ENCODE measurements at places on chromosomes 2 and 18. TPM values are rescaled to one million over a fixed set of nuclear protein-coding genes. Genes with fewer than 3 reads are reported as not detected.
A peak's percentile ranks its signal among the peaks of the same experiment; 100 is the strongest.

- H3K4me3 ChIP-seq: no peak overlapping the region
- H3K27ac ChIP-seq: no peak overlapping the region
- DNase-seq: no peak
- H3K27me3 ChIP-seq: no peaks in the 10 kb centered on the region
- no peaks in the 10 kb centered on the region for H3K36me3 ChIP-seq
- no peaks in the 10 kb centered on the region for H3K4me1 ChIP-seq
Observed at GRCh38 chr2:66509326-66509811, 74.4 kb downstream of the MEIS1 start.

Gene GNLY
- not detected for total RNA-seq

- no peaks in the 10 kb centered on the region for H3K4me1 ChIP-seq
- no peak for DNase-seq
- peaks cover 19% of the 10 kb centered on the region for H3K27me3 ChIP-seq
- no peak overlapping the region for H3K27ac ChIP-seq
- no peaks in the 10 kb centered on the region for H3K36me3 ChIP-seq
- no peak overlapping the region for H3K4me3 ChIP-seq
Observed at GRCh38 chr2:96139181-96139758, 968 bp upstream of the ASTL start.

- H3K4me1 ChIP-seq: peaks cover 38% of the 10 kb centered on the region
- no peak overlapping the region for H3K27ac ChIP-seq
- no peaks in the 10 kb centered on the region for H3K27me3 ChIP-seq
- no peak overlapping the region for H3K4me3 ChIP-seq
- H3K36me3 ChIP-seq: no peaks in the 10 kb centered on the region
- no peak for DNase-seq
Observed at GRCh38 chr2:9225806-9226205, 19.2 kb downstream of the ASAP2 start.

Gene ZNF516
- 18.7 TPM for total RNA-seq

Gene PTPRN
- total RNA-seq: not detected

Gene CFAP65
- not detected for total RNA-seq

Gene GYPC
- total RNA-seq: not detected

Gene FOXD4L1
- total RNA-seq: 0.14 TPM

GRCh38 chr18:76686737-76687231 is 135.6 kb upstream of the ZNF236 start:
- peaks cover 59% of the 10 kb centered on the region for H3K27me3 ChIP-seq
- H3K36me3 ChIP-seq: no peaks in the 10 kb centered on the region
- no peak overlapping the region for H3K4me3 ChIP-seq

- no peak overlapping the region for H3K4me3 ChIP-seq
- DNase-seq: no peak
- H3K36me3 ChIP-seq: no peaks in the 10 kb centered on the region
- no peak overlapping the region for H3K27ac ChIP-seq
- H3K4me1 ChIP-seq: no peaks in the 10 kb centered on the region
- H3K27me3 ChIP-seq: no peaks in the 10 kb centered on the region
Observed at GRCh38 chr2:106825161-106825560, 60.8 kb downstream of the ST6GAL2 start.

Gene PECR
- 181 TPM for total RNA-seq

- H3K27me3 ChIP-seq: no peaks in the 10 kb centered on the region
- peaks cover 8% of the 10 kb centered on the region for H3K4me1 ChIP-seq
- H3K27ac ChIP-seq: no peak overlapping the region
- DNase-seq: peak; percentile 62
- peaks cover 8% of the 10 kb centered on the region for H3K36me3 ChIP-seq
Observed at GRCh38 chr2:105896765-105897163, 152.1 kb downstream of the NCK2 start.

DNA sequence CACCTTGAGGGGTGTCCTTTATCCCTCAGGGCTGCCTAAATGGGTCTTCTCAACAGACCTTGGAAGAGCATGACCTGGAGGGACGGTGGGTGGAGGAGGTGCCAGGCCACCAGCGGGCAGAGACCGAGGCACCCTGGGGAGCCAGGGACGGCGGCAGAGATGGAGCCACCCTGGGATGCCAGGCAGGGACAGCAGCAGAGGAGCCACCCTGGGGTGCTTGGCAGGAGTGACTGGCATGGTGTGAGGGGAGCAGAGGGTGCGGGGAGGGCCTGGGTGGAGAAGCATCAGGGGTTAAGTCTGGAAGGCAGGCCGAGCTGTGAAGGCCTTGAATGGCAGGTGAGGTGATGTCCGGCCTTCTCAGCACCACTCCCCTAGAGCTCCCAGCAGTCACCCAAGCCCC is 56.1 kb downstream of the CIB4 start:
- no peaks in the 10 kb centered on the region for H3K36me3 ChIP-seq
- H3K4me3 ChIP-seq: no peak overlapping the region
- H3K4me1 ChIP-seq: no peaks in the 10 kb centered on the region
- peaks cover 13% of the 10 kb centered on the region for H3K27me3 ChIP-seq

Gene NOSTRIN
- not detected for total RNA-seq

DNA sequence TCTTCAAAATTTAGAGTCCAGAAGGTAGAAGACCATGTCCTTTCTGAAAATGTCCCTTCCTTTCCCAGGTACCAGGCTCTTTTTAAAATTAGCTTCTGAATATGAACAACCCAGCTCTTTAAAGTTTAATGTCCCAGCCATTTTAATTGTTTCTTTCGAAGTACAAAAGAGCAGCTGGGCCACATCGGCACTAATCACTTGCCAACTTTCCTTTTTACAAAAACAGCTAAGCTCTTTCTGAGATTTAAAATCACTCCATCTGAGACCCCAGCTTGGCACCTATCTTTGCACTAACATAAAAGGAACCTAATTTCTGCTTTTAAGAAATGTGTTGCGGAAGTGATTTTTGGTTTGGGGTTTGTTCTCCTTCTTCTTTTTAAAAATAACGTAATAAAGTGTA is 2.6 kb downstream of the BOD1L2 start:
- H3K36me3 ChIP-seq: no peaks in the 10 kb centered on the region
- H3K4me1 ChIP-seq: peaks cover 5% of the 10 kb centered on the region
- H3K4me3 ChIP-seq: no peak overlapping the region
- no peak for DNase-seq

GRCh38 chr2:10552220-10552870 is 104.2 kb upstream of the ODC1 start:
- no peak overlapping the region for H3K27ac ChIP-seq
- H3K4me1 ChIP-seq: no peaks in the 10 kb centered on the region
- DNase-seq: no peak
- H3K4me3 ChIP-seq: no peak overlapping the region

Gene ANKRD53
- not detected for total RNA-seq

DNA sequence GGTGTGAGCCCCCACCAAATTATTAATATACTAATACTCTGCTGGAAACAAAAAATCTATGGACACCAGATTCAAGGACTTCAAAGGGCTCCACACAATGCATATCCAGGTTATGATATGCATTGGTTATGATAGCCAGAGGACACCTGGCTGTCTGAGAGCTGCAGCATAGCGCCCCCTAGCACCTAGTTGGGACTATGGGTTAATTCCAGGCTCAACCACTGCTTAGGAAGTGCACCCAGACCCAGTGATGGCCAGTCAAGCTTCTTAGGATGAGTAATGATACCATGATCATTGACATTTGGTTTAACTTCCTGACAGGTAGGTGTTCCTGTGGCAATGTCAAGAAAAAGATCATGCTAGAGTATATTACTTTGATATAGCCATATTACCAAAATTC is 3.8 kb upstream of the FRZB start:
- H3K4me3 ChIP-seq: no peak overlapping the region
- no peak overlapping the region for H3K27ac ChIP-seq
- peaks cover 3% of the 10 kb centered on the region for H3K27me3 ChIP-seq

- H3K27me3 ChIP-seq: no peaks in the 10 kb centered on the region
- H3K4me3 ChIP-seq: no peak overlapping the region
- H3K36me3 ChIP-seq: no peaks in the 10 kb centered on the region
Observed at GRCh38 chr2:16747257-16747656, 81.6 kb upstream of the CYRIA start.

DNA sequence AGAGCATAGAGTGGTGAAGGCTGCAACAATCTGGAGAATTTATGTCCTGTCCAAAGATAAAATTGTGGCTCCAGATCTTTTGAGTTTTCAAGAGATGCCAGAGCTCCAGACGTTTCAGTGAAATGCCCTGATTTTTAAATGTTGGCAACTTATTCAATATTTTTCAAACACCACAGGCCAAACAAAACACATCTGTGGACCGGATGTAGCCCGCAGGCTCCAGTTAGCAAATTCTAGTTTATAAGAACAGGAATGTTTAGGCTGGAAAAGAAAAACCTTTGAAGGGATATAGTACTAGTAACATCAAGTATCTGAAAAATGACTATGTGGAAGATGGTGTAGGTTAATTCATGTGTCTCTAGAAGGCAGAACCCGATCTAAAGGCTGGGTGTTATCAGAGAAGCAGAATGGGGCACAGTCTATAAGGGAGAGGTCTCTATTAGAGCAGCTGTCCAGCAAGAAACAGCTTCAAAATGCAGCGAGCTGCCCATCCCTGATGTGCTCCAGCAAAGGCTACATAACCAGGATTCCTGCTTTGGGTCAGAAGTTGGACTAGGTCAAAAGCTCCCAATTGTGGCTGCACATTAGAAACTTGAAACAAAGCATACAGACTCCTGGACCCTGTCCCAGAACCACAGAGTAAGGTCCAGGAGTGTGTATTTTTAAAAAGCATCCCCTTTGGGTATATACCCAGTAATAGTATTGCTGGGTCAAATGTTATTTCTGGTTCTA is 105.9 kb downstream of the ANKRD44 start:
- no peak overlapping the region for H3K4me3 ChIP-seq
- no peak for DNase-seq
- H3K36me3 ChIP-seq: no peaks in the 10 kb centered on the region
- no peaks in the 10 kb centered on the region for H3K27me3 ChIP-seq
- no peaks in the 10 kb centered on the region for H3K4me1 ChIP-seq

DNA sequence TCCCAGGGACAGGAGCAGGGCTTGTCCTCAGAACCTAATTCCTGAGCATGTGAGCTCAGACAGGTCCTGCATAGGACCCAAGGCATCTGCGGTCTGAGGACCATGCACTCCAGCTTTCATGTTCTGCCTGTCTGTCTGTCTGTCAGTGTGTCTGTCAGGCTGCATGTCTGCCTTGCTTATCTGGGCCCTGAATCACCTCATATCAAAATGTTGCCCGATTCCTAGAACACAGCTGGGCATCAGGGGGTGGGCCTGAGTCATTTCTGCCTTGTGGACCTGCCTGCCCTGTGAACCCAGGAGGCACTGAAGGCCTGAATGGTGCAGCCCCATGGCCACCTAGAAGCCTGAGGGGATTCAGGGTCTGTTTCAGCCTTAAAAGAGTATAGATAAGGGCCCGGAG is 22.1 kb downstream of the INHBB start:
- H3K36me3 ChIP-seq: no peaks in the 10 kb centered on the region
- H3K4me3 ChIP-seq: no peak overlapping the region
- DNase-seq: no peak

DNA sequence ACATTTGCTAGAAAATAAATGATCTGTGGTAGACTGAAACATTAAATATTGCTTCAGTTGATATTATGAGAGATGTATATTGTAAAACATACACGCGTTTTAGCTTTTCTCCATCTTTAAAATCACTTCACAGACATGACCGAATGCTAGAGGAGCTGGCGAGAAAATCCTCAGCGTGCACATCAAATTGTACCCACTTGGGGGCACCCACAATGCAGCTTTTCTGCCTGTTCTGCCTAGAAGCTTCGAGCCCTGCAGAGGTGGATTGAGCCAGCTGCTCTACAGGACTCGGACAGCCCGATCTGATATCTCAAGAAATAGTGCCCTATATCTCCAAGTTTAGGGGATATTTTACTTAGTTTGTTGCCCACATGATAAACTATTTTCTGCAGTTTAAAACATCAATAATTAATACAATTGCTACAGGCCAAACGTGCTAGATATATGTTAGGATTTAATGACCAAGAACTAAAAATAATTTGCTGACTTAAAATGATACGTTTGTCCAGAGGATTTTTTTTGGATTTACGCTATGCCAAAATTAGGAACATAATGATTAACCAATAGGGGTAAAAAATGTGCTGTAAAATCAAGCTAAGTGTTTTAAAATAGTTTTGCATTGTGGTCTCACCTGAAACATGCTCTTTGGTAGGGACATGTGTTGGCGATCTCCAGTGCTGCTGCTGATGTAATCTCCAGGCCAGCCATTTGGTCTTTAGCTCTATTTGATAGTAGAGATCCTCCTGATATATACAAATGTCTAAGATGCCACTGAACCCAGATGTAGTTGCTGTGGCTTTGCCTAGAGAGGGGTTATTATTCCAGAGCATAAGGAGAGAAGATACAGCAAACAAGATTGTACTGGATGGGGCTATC is 22.3 kb upstream of the ATP5MC3 start:
- H3K27ac ChIP-seq: no peak overlapping the region
- H3K4me1 ChIP-seq: no peaks in the 10 kb centered on the region
- H3K4me3 ChIP-seq: no peak overlapping the region
- peaks cover 7% of the 10 kb centered on the region for H3K27me3 ChIP-seq
- DNase-seq: peak; percentile 50

GRCh38 chr2:73963385-73964120 is 21.2 kb upstream of the TET3 start:
- no peaks in the 10 kb centered on the region for H3K27me3 ChIP-seq
- H3K36me3 ChIP-seq: peaks cover 11% of the 10 kb centered on the region
- H3K4me1 ChIP-seq: peaks cover 26% of the 10 kb centered on the region
- no peak overlapping the region for H3K27ac ChIP-seq
- DNase-seq: no peak

DNA sequence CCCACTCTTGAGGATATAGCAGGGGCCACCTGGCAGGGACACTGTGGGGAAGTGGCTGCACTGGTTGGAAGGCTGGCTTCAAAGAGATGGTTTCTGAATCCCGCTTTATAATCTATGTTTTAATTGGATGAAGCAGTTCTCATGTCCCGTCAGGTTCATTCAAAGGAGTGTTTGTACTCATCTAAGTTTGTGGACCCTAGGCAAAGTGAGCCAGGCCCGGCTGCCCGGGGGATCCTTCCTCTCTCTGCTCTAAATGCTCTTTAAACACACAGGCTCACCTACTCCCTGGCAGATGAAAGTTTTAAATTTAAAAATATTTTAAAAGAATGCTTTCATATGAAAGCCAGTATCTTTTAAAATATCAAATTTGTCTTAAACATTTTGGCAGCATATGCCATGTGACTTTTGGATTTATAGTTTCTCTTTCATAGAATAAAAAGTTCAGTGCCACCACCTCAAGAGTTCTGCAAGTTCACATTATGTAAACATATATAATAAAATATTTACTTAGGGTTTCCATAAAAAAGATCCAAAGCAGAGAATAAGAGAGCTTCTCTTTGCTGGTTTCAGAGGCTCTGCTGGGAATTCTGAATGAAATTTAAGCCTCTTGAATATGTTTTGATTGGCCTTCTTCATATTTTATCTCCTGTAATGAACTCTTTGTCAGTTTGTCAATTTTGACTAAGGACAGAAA is 143.5 kb upstream of the ALPP start:
- H3K4me3 ChIP-seq: no peak overlapping the region
- H3K27ac ChIP-seq: no peak overlapping the region
- DNase-seq: no peak
- H3K27me3 ChIP-seq: no peaks in the 10 kb centered on the region

Gene ILKAP
- total RNA-seq: 28.8 TPM

GRCh38 chr18:79937103-79937860 is 14.2 kb downstream of the SLC66A2 start:
- H3K27me3 ChIP-seq: no peaks in the 10 kb centered on the region
- H3K36me3 ChIP-seq: peaks cover 6% of the 10 kb centered on the region
- 0 out of 2 replicates have a peak overlapping the region, but pooled peaks have one; percentile 20 for H3K4me3 ChIP-seq
- peaks cover 78% of the 10 kb centered on the region for H3K4me1 ChIP-seq
- DNase-seq: no peak
- H3K27ac ChIP-seq: peak overlapping the region; percentile 88

- H3K4me3 ChIP-seq: no peak overlapping the region
- no peaks in the 10 kb centered on the region for H3K36me3 ChIP-seq
- H3K4me1 ChIP-seq: peaks cover 15% of the 10 kb centered on the region
- no peaks in the 10 kb centered on the region for H3K27me3 ChIP-seq
- no peak overlapping the region for H3K27ac ChIP-seq
Observed at GRCh38 chr2:227370092-227370491, 9.0 kb downstream of the TM4SF20 start.

Measured in HepG2 (cell line).